K562 (cell line): ENCODE measurements at places on chromosomes 6 and 20.

DNA sequence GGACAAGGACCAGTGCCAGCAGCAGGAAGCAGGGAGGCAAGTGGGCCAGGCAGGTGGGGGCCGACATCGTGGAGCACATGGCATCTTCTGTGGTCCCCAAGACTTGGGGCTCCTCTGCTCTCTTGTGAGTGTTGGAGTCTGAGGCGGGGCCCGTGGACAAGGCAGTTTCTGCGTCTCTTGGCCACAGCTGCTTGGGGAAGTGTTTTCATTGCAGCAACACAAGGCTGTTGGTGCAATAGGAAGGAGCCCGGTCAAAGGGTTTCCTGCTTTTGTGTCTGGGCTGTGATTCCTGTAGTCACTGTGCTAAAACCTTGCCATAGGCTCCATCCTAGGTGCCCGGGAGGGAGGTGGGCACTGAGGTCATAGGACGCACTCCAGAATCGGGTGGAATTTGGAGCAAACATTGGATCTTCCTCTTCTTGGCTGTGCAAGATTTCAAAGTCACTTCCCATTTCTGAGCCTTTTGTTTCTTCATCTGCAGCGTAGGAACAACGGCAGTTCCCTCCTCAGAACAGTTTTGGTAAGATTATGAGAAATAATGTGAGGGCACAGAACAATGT, at the start of gene SIRPB2:
Gene SIRPB2, minus strand, starts transcription at position 140 of the 560 bp plus-strand sequence. Its CDS starts 61 bp downstream, at position 79.
- DNase-seq, result no peak

DNA sequence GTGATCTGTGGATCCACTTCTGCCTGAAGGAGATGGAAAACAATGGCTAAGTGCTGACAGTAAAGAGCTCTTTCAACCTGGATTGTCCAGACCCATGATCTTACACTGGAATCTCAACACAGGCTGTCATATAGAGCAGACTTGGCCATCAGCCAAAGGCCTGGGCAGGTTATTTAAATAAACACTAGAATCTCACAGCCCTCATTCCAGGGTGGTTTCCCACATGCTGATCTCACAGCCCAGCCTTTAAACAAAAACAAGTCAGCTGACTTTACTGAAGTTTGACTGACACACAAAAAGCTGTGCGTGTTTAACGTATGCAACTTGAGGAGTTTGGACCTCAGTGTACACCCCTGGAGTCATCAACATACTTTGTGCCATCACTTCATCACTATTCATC, 28.4 kb downstream of the SYNDIG1 start:
- no peak for DNase-seq

GRCh38 chr6:134623401-134623800, 305.5 kb upstream of the SGK1 start:
- DNase-seq, result no peak

GRCh38 chr6:9621276-9621675, 793.6 kb downstream of the TFAP2A start:
- DNase-seq, result no peak

- no peak for DNase-seq
These were observed 680.9 kb upstream of the AGPAT4 start for GRCh38 chr6:161954699-161955276.

- DNase-seq, result no peak
These were observed 14.5 kb upstream of the BCAS1 start for GRCh38 chr20:54084727-54085388.

DNA sequence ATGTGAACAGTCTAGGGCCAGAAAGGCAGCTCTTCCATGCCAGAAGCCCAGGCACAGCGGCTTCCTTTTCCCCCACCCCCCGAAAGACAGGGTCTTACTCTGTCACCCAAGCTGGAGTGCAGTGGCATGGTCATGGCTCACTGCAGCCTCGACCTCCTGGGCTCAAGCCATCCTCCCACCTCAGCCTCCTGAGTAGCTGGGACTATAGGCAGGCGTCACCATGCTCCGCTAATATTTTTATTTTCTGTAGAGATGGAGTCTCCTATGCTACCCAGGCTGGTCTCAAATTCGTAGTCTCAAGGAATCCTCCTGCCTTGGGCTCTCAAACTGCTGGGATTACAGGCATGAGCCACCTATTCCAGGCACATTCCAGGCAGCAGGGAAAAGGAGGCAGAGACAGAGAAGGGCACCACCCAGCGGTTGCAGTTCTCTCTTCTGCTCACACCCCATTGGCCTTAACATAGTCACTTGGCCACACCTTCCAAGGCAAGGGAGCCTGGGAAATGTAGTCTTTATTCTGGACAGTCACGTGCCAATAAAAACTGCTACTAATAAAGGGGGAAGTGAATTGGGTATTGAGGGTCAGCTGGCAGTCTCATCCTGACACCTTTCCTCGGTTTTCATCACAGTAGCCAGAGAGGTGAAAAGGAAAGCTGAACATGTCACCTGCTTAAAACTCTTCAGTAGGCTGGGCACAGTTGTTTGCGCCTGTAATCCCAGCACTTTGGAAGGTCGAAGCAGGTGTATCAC, 205.9 kb downstream of the ZMYND8 start:
- DNase-seq, result peak; percentile 80

- peak; percentile 89 for DNase-seq
These were observed 5.8 kb downstream of the C6orf132 start for GRCh38 chr6:42136508-42137193.

- no peak for DNase-seq
These were observed 15.6 kb downstream of the RAD21L1 start for GRCh38 chr20:1241456-1241855.

GRCh38 chr6:22263748-22264147, 33.1 kb downstream of the PRL start:
- no peak for DNase-seq

- no peak for DNase-seq
These were observed 30.9 kb upstream of the PTPRT start for GRCh38 chr20:43220612-43221011.

DNA sequence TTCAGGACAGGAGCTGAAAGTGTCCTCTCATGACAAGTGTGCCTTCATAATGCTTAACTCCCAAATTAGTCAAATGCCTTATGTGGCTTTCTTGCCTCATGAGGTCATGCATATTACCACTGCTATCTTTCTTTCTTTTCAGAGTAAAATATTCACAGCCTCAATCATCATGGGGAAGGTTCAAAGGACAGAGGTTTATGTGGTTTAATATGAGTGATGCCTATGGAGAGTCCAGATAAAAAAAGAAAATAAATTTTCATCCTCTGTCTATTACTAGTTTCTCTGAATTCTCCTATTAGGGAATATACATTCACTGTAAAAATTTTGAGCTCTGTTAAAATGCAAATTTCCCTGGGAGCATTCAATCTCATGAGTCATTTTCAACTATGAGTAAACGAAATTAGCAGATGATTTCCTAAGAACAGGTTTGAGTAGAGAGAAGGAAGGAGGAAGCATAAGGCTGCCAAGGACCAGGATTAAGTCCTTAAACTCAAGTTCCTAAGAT, 396.9 kb upstream of the ADGRB3 start:
- no peak for DNase-seq

DNA sequence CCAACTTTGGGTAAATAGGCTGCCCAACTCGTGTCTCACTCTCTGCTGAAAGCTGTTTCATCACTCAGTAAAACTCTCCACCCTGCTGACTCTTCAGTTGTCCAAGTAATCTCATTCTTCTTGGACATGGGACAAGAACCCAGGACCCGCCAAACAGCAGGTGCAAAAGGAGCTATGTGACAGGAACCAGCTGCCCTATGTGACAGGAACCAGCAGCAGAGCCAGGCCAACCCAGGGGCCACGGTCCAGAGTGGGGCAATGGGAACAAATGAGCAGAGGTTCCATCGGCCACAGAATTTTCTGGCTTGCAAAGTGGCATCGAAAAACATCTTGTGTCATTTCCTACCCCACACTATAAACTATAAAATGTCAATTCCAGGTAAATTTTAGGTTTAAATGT, 56.5 kb downstream of the MOXD1 start:
- DNase-seq, result no peak

- no peak for DNase-seq
These were observed 144.0 kb downstream of the PRL start for GRCh38 chr6:22152841-22153240.

GRCh38 chr6:127348028-127348661, 4.7 kb upstream of the ECHDC1 start:
- no peak for DNase-seq

- no peak for DNase-seq
These were observed 176.0 kb upstream of the FOXQ1 start for GRCh38 chr6:1135726-1136414.

- DNase-seq, result no peak
These were observed 286.1 kb upstream of the MAP3K7 start for GRCh38 chr6:90872981-90873380.

DNA sequence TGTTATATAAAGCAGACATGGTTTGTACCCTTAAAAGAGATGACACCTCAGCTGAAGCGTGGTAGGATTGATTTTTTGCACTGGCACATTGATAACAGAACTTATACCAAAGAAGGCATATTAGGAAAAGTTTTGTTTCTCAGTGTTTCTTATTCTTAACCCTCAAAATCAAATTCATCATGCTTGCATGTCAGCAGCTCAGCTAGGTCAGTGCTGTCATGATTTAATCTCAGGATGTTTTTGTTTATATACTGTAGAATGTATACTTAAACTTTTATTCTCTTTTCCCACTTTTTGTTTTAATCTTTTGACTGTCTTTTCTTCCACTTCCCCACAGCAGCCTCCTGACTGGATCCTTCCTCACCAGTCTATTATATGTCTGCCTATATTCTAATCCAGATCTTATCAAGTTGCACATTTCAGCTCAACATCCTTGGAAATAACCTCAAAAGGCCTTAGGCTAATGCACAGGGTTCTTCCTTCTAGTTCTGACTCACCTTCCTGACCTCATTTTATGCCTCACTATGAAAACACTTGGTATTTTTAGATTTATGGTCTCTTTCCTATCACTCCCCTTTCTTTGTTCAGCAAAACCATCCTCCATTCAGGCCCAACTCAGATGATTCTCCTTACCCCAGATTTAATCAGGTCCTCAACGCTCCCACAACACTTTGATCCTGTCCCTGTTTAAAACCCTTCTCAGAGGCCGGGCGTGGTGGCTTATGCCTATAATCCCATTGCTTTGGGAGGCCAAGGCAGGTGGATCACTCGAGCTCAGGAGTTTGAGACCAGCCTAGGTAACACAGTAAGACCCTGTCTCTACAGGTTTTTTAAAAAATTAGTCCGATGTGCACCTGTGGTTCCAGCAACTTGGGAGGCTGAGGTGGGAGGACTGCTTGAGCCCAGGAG, 7.2 kb downstream of the HEBP2 start:
- no peak for DNase-seq

DNA sequence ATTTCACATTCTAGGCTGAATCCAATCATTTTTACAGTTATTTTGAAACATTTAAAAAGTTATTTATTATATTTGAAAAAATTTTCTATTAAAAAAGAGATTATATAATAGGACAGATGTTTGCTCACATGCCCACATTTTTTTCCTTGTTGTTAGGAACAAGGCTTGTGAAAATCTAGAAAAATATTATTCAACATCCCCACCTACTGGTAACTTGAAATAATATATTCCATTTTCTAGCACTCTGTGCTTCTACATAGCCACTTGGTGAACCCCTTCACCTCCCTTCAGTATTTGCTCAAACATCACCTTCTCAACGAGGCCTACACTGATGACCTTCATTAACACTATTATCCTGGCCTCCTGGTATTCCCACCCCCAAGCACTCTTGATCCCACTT, 18.3 kb upstream of the GPRC6A start:
- DNase-seq, result peak; percentile 38
